Urinary bladder (tissue), 4 donors: ENCODE measurements at places on chromosomes 12 and 14.

DNA sequence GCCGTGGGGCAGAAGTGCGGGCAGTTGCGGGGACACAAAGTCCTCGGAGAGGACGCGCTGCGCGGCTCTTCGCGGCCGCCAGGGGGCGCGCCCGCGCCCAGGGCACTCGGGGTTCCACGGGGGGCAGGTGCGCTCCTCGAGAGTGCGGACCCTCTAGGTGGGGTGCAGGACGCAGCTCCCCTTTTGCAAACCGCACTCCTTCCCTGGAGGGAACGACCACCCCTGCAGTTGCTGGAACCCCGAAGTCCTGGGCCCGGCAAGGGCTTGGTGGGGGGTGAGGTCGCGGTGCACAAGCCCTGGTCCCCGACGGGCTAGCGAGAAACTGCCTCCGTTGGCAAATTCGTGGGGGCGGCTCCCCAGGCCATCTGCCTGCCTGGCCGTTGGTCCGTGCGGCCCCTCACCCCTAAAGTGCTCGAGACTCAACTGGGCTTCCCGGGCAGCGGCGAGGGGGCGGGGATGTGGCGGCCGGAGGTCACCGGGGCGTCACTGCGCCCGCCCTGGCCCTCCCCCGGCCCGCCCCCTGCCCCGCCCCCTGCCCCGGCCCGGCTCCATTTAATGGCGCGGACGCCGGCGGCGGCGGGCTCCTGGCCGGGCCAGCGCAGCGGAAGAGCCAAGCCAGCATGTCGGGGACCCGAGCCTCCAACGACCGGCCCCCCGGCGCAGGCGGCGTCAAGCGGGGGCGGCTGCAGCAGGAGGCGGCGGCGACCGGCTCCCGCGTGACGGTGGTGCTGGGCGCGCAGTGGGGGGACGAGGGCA, at the start of gene ADSS1:
ADSS1 (plus strand) TSS at position 579 of the 756 bp plus-strand sequence; CDS start at position 621, 42 bp downstream.
- no peak for DNase-seq

- no peak for DNase-seq
Measured at GRCh38 chr14:21405097-21405496, 21.3 kb upstream of the SUPT16H start.

DNA sequence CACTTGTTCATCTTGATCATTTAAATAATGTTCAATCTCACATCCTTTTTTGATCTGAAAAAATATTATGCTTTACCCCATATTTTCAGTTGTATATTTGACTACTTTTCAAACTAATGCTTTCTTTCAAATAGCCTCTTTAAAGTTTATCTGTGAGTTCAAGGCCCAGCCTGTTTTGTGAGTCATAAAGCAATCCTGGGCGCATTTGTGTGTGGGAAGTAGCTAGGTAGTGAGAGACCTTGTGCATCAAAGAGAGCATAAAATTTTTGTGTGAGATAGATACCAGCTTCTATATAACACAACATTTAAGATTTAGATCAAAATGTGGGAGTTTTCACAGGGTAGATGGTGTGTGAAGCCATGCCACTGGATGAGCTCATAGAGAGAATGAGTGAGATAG, 405.6 kb downstream of the NAV3 start:
- no peak for DNase-seq

DNA sequence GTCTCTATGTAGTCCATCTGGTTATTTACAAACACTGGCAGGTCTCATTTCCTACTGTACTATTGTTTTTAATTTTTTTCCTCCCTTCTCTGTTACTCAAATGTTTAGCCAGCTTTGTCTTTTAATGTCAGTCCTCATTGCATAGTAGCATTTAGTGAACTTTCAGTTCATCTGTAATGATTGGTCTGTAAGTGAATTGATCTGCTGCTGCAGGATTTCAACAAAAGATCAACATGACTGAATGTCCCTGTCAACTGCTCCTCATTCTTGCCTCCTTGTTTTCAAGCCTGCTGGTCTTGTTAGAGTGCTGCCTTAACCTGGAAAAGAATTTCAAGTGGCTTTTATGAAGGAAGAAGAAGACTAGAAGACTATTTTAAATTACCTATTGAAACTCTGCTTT, 19.3 kb upstream of the AVPR1A start:
- DNase-seq, result no peak

- DNase-seq, result no peak
Measured at GRCh38 chr14:37588667-37588955, 6.4 kb downstream of the FOXA1 start.

DNA sequence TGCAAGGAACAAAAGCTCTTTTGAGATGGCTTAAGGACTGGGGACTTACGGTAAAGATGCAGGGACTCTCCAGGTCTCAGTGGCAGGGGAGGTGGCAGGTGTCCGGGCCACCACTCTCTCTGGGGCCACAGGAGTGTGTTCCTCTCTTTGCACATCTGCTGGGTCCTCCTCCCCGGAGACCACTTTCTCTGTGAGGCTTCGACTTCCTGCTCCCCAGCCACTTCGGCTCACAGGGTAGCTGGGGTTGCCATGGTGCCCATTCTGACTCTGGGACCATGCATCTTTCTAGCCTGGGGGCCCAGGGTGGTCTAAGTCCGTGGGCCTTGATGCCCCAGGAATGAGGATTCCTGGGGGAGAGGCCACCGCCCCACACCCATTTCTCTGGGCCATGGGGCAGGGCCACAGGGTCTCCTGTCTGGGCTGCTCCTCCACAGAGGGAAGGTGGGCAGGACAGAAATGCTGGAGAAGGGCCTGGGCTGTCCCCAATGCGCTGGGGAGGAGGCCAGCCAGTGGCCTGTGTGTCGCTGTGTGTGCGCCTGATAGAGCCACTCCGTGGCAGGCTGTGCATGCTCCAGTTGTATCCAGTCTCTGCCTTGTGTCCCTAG, 38.5 kb downstream of the CCDC92 start:
- no peak for DNase-seq

DNA sequence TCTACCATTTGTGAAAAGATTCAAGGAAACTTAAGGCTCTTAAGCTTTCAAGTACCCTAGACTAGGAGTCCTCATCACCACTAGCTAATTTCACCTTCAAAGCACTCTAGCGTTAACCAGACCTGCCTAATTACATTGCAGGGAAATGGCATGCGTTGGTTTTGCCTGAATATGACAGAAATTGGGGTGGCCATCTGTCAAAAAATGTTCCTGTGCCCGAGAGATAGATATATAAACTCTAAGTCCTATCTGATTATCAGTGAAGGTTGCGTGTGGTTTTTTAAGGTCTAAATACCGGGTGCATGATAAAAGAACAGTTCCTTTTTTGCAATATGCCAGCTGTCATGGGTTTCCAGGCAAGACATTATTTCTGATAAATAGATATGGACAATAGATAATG, 48.3 kb downstream of the SPRING1 start:
- no peak for DNase-seq

GRCh38 chr12:29957835-29958234, 174.1 kb upstream of the TMTC1 start:
- DNase-seq, result no peak

- DNase-seq, result no peak
Measured at GRCh38 chr14:66378712-66379505, 107.3 kb upstream of the CCDC196 start.

DNA sequence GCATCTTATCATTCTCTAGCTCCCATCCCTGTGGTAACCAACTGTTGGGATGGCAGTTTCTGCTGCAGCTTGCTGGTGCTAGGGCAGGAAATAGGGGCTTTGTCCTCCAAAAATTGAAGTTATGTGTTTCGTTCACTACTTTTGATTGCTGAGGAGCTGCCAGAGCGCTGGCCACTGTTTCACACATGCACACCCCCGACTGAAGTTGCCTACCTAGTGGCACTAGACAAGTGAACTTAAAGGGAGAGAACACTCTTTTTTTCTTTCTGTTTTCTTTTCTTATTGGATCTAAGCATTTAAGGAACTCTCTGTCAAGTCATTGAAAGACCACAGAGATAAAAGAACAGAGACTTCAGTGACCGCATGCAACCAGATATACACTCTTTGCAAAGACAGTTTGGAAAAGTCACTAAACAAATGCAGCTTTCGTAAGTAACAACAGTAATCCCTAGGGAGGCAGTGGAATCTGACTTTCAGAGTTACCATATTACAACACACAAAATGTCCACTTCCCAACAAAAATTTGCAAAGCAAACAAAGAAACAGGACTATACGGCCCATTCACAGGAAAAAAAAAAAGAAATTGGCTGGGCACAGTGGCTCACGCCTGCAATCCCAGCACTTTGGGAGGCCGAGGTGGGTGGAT, 12.0 kb downstream of the TFCP2 start:
- DNase-seq, result no peak

DNA sequence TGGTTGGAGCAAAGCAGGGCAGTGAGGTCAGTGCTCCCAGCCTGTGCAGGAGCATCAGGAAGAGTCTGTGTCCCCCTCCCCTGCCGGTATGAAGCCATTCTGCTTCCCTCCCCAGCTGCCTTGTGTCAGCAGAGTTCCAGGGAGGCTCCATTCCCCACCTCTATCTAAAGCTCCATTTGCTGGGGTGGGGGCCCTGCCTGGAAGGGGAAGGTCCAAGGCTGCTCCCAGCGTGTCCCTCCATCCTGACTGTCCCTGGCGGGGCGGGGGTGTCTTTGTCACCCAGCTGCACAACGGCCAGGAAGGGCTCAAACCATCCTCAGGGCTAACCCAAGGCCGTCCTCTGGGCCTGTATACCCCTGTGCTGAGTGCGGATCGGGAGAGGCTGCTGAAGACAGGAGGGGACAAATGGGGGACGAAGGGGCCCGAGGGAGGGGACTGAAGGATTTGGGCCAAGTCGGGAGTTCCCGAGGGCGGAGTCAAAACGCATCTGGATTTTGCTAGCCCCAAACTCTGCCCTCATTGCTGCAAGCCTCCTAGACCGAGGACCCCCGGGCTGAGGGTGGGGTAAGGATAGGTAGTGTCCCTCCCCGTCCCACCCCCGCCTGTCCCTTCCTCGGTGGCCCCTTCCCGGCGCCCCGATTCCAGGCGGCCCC, 748 bp upstream of the ACVRL1 start:
- no peak for DNase-seq

DNA sequence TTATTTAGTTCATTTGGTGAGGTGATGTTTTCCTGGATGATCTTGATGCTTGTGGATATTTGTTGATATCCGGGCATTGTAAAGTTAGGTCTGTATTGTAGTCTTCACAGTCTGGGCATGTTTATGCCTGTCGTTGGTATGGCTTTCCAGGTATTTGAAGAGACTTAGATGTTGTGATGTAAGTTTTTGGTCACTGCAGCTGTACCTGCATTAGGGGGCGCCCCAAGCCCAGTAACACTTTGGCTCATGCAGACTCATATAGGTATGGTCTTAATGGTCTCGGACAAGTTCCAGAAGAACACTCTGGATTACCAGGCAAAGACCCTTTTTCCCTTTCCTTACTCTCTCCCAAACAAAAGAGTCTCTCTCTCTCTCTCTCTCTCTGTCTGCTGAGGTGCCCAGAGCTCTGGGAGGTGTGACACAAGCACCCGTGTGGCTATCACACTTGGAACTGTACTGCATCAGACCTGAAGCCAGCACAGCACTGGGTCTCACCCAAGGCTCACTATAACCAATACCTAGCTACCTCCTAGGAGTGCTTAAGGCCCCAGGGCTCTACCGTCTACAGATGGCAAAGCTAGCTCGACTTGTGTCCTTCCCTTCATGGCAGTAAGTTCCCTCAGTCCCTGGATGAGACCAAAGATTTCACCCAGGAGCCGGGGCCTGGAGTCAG, 425.8 kb upstream of the ATXN7L3B start:
- DNase-seq, result no peak

DNA sequence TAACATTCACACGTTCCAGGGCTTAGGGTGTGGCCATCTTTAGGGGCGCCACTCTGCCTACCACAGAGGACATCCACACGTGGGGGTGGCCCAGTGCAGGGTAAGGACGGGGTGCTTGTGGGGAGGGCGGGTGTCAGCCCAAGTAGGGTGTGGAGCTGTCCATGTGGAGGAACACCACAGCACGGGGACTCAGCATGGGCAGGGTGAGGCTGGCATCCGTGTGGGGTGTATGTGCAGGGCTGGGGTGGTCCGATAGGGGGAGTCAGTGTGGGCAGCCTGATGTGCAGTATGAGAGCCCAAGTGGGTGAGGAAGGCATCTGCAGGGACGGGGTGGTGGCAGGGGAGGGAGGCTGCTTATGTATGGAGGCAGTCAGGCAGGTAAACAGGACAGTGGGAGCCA, 17.7 kb downstream of the PSMC1 start:
- DNase-seq, result no peak

GRCh38 chr14:65074449-65075150, 27.7 kb downstream of the MAX start:
- no peak for DNase-seq

- DNase-seq, result no peak
Measured at GRCh38 chr12:6982532-6982931, 11.8 kb downstream of the EMG1 start.

GRCh38 chr12:115158816-115159215, 474.8 kb upstream of the TBX3 start:
- no peak for DNase-seq

DNA sequence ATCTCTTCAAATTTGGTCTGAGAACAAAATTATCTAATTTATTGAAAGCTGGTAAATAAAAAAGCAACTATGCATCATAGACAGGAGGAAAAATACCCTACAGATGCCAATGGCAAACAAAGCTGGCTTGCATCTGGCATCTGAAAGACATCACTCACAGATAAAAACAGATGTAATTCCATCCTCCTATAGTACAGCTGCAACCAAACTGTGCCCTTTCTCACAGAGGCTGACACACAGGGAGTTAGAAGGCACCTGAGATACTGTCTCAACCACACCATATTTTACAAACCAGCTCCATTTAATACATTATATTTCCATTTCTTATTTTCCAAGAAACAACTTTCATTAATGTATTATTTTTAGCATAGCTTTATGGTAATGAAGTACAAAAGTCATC, 39.4 kb downstream of the DUSP16 start:
- no peak for DNase-seq

- no peak for DNase-seq
Measured at GRCh38 chr12:62127516-62127915, 132.7 kb upstream of the USP15 start.

- DNase-seq, result no peak
Measured at GRCh38 chr14:35412272-35413056, 7.9 kb upstream of the NFKBIA start.

DNA sequence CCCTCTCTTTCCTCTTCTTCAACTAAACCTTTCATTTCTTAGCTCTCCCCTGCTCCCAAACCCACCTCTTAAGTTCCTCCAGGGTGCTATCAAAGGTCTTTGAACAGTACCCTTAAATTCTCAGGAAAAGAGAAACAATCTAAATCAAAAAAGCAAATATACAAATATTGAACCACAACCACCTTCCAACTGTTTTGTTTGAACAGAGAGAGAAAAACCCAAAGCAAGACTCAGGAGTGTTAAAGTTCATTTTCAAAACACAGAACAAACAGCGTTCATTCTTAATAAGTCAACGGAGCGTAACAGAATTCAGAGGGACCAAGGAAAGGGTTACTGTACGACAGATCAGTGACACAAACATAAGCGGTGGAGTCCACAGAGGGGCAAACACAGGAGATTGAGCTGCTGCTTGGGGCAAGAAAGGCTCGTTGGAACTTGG, 73.3 kb downstream of the NDUFA12 start:
- no peak for DNase-seq

- DNase-seq, result no peak
Measured at GRCh38 chr14:104374718-104375080, 204.9 kb upstream of the C14orf180 start.

- no peak for DNase-seq
Measured at GRCh38 chr12:129670256-129670920, 233.4 kb downstream of the TMEM132D start.

DNA sequence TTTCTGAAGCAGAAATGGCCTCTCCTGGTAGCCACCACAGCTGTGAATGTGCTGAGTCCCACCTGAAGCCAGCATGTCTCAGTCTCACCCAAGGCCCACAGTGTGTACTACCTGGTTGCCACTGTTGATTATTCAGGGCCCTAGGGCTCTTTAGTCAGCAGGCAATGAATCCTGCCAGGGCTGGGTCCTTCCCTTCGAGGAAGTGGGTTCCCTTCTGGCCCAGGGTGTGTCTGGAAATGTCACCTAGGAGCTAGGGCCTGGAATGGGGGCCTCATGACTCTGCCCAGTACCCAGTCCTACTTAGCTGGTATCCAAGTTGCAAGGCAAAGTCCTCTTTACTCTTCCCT, 207.4 kb downstream of the SYNE2 start:
- no peak for DNase-seq
